ENCODE measurements at places on chromosomes 7 and 10.

- DNase-seq: no peak
Observed at GRCh38 chr7:116438267-116438666, 61.3 kb upstream of the CAV2 start.

DNA sequence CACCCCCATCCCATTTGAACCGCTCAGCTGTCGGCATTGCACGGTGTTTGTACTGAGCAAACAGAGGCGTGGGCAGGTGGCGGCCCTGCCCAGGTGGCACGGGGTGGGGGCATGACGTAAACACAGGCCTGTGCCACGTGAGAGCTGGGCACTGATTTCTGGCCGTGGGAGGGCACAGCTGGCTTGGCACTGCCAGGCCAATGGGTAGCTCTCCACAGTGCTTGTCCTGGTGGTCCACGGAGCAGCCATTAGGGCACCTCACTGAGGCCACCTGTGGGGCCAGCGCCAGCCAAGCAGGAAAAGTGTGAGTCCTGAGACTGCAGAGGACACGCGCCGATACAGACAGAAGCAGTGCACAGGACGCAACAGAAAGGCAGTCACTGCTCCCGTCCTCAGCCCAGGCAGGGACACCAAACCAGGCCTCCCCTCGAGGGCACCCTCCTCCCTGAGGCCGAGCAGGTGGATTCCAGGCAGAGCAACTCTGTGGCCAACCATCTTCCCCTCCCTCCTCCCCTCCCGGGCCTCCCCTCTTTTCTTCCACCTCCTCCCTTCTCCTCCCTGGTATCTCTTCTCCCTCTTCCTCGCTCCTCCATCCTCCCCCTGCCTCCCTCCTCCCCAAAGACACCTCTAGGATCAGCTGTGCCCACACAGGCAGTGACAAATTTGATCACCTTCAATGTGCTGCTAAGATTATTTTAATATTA, 258.7 kb downstream of the ELFN1 start:
- DNase-seq: no peak

DNA sequence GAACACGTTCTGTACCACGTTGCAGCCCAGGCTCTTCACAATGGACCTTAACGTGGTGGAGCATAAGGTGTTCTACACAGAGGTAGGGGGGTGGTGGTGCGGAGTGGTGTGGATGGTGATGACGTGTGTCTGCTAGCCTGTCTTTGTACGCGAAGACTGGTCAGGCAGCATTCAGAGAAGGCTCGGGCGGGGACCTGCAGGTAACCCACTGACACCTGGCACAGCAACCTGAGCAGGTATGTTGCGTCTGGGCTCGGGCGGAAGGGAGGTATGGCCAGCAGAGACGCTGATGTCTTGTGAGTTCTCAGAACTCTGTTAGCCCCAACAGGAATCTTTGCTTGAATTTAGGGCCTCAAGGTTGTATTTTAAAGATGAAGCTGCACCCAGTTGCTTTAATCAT, 55.0 kb downstream of the TRRAP start:
- DNase-seq: no peak

- no peak for DNase-seq
Observed at GRCh38 chr10:6399879-6400278, 180.2 kb downstream of the PRKCQ start.

DNA sequence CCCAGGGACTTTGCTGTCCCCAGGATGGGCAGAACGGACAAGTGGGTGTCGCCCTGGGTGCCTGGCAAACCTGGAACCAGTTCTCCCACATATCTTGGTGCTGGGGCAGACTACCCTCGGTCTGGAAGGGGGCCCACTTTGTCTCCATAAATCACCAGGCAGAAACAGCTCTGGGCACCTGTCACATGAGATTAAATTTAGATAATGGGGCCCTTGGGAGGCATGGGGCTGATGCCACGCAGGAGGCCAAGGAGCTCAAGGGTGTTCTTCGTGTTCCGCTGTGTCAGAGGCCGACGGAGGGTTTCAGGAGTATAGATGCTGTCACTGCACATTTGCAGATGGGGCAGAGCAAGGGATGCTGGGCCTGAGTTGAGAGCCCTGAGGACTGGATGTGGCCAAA, 72.7 kb downstream of the TMEM130 start:
- no peak for DNase-seq

DNA sequence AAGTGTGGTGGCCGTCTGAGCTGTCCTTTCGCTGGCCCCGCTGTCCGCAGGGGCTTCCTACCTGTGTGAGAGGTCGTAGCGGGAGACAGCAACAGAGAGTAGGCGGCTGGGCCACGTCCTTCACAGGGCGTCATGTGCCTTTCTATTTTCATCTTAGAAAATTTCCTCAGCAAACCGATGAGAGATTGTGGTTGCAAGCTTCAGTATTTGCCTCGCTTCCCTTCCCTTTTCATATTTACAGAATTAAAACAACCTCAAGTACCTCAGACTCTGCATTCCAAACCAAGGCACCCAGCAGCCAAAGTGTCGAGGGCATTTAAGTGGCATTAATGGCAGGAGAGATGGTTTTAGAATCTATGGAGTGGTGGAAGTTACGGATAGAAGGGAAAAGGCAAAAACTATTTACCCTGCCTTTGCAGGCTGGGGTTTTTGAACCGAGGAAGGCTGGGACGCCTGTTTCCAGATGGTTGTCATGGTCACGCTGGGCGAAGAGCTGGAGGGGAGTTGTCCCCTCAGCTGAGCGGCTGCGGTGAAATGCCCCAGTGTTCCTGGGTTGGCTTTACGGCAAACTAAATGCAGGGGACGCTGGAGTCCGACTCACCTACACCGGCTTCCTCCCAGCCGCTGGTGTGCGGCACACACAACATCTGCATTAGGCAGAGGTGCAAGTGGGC, 41.9 kb downstream of the WIPI2 start:
- peak; percentile 78 for DNase-seq

DNA sequence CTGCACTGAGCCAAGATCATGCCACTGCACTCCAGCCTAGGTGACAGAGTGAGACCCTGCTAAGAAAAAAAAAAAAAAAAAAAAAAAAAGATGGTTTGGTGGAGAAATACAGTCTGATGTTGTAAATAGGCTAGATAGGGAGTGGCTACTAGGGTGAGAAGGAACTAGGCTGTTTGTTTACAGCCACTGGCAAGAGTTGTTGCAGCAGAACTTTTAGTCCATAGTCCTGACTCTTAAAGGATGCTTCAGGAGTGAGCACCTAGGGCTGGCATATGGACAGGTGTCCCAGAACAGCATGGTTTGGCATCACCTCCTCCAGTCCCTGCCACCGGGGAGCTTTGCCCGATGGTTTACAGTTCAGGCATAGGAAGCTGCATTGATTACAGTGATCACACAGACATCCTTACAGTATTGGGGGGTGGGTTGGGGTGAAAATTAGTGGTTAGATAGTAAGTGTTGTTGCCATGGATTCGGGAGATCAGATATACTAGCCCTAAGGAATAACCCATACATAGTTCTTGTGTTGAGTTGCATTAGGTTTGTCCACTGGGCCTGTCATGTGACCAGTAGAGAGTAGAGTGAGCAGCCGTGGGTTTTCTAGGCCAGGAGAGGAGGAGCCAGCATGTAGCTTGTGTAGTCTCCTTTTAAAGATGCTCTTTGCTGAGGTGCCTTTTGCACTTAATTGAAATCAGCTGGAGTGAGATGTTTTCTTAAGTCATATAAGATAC, 35.9 kb downstream of the ZRANB1 start:
- DNase-seq: no peak

DNA sequence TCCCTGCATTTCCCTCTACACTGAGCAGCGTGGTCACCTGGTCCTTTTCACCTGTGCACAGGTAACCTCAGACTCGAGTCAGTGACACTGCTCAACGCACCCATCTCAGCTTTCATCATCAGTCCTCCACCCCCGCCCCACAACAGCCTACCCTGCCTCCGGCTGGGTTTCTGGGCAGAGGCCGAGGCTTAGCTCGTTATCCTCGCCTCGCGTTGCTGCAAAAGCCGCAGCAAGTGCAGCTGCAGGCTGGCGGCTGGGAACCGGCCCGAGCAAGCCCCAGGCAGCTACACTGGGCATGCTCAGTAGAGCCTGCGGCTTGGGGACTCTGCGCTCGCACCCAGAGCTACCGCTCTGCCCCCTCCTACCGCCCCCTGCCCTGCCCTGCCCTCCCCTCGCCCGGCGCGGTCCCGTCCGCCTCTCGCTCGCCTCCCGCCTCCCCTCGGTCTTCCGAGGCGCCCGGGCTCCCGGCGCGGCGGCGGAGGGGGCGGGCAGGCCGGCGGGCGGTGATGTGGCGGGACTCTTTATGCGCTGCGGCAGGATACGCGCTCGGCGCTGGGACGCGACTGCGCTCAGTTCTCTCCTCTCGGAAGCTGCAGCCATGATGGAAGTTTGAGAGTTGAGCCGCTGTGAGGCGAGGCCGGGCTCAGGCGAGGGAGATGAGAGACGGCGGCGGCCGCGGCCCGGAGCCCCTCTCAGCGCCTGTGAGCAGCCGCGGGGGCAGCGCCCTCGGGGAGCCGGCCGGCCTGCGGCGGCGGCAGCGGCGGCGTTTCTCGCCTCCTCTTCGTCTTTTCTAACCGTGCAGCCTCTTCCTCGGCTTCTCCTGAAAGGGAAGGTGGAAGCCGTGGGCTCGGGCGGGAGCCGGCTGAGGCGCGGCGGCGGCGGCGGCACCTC, at the start of the genes KLLN and PTEN:
Gene KLLN, minus strand, starts transcription at position 481 of the 891 bp plus-strand sequence. CDS start 1,046 bp downstream, outside the sequence.
Gene PTEN, plus strand, starts transcription at position 573 of the 891 bp plus-strand sequence. CDS start 845 bp downstream, outside the sequence.
- DNase-seq: peak; percentile 94

GRCh38 chr7:76396864-76397263, 12.6 kb downstream of the SSC4D start:
- DNase-seq: no peak

- DNase-seq: no peak
Observed at GRCh38 chr7:41054960-41055661, 647.8 kb downstream of the INHBA start.

DNA sequence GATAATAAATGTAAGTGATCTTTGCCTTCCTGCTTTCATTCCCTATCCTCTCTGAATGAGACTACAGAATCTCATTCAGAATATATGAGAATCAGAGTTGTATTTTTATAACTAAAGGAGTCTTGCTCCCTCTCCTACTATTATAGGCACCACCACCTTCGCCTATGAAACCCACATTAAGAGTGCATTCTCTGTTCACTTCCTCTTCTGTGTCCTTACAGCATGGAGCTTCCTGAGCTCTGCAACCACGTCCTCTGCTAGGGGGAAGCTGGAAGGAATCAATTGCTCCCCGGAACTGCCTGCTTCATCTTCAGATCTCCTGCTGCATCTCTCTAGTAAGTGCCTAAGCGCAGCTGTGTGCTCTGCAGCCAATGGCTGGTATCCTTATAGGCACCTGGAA, 820.7 kb downstream of the GRID1 start:
- no peak for DNase-seq

GRCh38 chr10:94963901-94964300, 25.4 kb downstream of the CYP2C9 start:
- DNase-seq: peak; percentile 21

GRCh38 chr10:133009218-133009950, 67.0 kb upstream of the CFAP46 start:
- DNase-seq: peak; percentile 95

DNA sequence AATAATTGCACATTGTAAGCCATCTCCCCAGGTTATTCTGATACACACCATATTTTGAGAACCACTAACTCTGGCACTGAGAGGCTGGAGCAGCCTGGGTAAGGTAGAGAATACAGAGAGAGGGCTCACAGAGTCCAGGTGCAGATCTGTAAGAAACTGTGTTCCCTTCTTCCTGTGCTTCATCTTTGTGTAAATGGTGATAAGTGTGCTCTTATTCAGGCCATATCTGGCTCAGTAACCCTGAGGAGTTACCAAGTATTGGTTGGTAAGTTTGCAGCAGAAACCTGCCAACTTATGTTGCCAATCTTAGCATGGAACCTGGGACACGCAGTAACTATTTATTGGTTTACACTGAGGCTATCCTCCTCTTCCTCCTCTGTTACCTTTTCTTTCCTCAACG, 16.2 kb upstream of the ICA1 start:
- no peak for DNase-seq

DNA sequence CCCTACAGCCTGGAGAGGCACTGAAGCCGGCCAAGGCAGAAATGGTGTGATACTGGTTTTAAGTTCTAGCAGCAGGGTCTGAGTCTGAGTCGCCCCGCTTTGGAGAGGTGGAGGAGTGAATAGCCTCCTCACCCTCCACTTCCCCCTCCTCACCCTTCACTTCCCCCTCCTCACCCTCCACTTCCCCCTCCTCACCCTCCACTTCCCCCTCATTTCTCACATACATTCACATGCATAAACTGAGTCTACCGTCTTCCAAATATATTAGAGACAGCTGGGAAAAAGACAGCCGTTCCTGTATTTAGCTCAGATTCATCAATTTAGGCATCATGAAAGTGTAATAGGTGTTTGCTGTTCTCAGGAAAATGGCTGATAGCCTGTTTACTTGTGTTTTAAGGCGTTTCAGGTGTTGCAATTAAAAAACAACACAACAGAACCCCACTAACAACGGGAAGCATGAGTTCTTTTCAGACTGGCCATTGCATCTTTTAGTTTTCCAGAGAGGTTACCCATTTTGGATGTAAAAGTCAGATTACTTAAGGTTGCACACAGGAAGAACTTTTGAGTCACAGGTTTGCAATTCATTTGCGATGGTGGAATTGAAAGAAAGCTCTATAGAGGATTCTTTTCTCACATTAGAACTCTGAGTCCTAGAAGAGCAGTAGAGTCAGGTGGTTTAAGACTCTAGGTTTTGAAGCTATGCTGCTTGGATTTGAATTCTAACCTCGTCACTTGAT, 861 bp downstream of the NRBF2 start:
- DNase-seq: peak; percentile 30

DNA sequence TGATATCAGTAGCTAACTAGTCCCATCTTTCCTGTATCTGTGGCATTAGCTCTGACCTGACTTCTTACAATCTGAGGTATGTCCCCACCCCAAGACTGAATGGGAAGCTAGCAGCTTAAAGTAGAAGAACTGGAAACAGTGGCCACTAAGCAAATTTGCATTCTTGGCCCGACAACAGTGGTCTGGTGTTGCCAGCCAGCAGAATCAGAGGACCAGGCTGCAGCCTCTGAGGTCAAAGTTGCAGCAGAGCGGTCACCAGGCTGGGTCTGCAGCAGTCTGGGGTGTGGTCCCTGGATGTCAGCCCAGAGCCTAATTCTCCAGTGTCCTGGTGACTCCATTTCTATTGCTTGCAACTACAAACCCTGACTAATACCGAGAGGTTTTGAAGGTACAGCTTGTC, 26.3 kb downstream of the FAM107B start:
- no peak for DNase-seq

DNA sequence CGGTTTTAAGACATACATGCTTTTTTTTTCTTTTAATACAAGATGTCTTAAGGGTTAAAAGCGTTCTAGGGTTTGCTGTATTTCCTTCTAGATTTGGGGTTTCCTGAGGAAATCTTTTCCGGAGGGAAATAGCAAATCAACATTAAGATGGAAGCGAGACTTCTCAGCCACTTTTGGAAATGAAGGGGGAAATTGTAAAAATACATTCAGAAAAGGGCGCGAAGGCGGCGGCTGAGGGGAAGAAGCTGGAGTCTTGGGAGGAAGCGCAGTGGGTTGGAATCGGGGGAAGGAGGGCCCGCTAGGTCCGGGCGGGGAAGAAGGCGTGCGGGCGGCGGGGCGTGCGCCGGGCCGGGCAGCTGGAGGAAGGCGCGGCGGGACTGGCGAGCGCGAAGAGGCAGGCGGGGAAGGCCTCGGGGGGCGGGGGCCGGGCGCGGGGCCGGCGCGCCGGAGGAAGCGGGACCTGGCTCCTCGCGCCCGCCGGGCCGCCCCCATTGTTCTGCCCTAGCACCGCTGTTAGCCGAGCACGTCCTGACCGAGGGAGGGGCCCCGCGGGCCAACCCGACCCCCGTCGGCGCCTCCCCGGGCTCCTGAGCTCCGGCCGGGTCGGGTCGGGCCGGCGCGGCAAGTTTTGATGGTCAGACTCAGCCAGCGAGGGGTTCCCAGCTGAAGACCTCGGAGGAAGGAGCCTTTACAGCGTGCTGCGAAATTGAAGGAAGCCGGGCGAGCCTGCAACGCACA, 1.5 kb upstream of the SKIDA1 start:
- DNase-seq: peak; percentile 66
